ENCODE measurements at places on chromosomes 1 and 21. TPM values are rescaled to one million over a fixed set of nuclear protein-coding genes. Genes with fewer than 3 reads are reported as not detected.

The CHI3L2 gene
- 4.9 TPM for polyA plus RNA-seq

The TRIM62 gene
- polyA plus RNA-seq: 7.6 TPM

The RIPK4 gene
- 2.7 TPM for polyA plus RNA-seq

The CATSPERE gene
- 0.38 TPM for polyA plus RNA-seq

The C21orf91 gene
- 6.3 TPM for polyA plus RNA-seq

The C1orf105 gene
- not detected for polyA plus RNA-seq

The DMRTA2 gene
- not detected for polyA plus RNA-seq

The TMEM200B gene
- polyA plus RNA-seq: 40.7 TPM

The KRTAP13-4 gene
- polyA plus RNA-seq: not detected

The PGBD2 gene
- polyA plus RNA-seq: 4.2 TPM

The PAPPA2 gene
- polyA plus RNA-seq: 0.54 TPM

The ACOT11 gene
- 5.9 TPM for polyA plus RNA-seq

The LAX1 gene
- polyA plus RNA-seq: 0.51 TPM

The PFDN2 gene
- 108 TPM for polyA plus RNA-seq

The FMOD gene
- 46.0 TPM for polyA plus RNA-seq

The RPE65 gene
- polyA plus RNA-seq: 0.89 TPM

The OLFML3 gene
- 144 TPM for polyA plus RNA-seq

The OXCT2 gene
- 0.68 TPM for polyA plus RNA-seq
